MV-4-11 (cell line): ENCODE measurements at places on chromosomes 6 and 20.

- no peak for DNase-seq
These were observed 297.9 kb downstream of the CD83 start for GRCh38 chr6:14415452-14415851.

DNA sequence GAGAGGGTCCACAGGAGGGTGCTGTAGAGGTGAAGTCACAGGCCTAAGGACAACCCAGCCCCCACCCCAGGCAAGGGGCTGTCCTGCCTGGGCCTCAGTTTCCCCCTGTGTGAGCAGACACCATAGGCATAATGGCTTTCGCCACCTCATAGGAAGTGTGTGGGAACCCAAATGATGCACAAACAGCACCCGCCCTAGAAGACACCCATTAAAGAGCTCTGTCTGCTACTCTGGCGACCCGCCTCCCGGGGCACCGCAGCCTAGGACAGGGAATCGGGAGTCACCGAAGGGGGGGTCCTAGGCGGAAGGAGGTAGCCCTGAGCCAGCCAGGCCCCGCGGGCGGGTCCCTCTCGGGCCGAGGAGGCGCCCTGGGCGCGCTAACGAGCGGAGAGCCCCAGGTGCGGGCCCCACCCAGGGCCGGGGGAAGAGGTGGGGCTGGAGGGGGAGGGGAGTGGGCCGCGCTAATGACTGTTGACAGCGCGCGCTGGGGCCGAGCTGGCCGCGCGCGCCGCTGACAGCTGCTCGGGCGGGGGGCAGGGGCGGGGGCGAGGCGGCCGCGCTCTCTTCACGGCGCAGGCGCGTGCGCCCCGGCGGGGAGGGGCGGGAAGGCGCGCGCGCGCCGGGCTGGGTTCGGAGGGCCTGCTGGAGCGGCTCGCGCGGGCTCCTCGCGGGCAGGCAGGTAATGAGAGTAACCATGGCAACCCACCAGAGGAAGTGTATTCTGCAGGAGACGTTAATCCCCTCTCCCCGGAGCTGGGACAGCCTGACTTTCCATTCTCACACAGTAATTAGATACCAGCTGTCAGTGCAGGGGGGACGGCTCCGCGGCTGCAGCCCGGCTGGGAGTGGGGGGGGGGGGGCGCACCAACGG lies 48.9 kb downstream of the NOL4L start:
- no peak for DNase-seq

DNA sequence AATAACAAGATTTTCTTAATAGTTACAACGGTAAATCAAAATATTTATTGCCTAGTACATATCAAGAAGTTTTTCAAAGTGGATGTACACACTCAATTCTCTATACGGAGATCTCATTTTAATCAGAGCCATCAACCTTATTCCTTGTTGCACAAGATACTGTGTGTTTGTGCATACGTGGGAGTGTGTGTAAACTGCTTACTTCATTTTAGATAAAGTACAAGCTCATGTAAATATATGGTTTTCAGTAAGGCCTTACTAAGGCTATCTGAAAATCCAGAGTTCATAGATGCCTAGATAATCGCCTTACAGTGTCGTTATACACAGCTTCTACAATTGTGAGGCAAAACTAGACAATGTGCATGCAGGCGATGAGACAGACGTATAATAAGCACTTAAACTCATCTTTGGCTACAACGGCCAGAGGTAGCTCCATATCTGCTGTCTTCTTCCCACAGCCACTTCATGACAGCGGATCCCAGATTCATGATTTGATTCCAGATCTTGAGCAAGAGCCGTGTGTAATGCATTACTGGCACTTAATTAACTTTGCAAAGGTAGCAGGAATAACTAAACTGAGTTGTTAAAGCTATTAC lies 2.5 kb downstream of the PERP start:
- DNase-seq = no peak

DNA sequence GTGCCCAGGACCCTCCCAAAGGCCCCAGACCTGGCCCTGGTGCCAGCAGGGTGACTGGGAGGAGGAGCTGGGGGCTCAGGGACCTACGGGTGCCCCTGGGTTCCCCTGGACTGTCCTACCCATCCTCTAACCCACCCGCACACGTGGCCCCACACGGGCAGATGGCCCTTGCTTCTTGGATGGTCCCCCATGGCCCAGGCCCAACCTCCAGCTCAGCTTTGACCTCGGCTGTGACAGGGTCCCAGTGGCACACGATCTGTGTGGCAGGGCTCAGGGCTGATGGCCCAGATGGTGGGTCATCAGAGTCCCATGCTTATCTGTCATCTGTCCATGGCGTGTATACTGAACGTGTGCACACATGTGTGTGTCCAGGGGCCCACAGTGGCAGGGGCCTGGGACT lies 4.0 kb downstream of the NTSR1 start:
- no peak for DNase-seq

DNA sequence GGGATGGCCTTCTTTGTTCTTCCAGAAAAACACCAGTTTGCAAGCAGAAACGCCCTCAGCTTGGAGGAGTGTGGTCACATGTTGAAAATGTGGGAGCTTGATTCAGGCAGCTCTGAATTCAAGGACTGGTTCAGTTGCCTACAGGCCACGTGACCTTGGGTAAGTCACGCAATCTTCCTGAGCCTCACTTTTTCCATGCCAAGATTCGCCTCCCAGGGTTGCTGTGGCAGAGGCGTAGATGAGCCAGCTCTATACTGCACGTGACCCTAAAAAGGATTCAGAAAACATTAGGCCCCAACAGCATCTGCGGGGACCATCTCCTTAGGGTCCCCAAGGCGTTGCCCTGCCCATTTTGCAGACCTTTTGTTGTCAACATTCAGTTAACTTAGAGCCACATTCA lies 112.0 kb upstream of the SNX9 start:
- DNase-seq = no peak

DNA sequence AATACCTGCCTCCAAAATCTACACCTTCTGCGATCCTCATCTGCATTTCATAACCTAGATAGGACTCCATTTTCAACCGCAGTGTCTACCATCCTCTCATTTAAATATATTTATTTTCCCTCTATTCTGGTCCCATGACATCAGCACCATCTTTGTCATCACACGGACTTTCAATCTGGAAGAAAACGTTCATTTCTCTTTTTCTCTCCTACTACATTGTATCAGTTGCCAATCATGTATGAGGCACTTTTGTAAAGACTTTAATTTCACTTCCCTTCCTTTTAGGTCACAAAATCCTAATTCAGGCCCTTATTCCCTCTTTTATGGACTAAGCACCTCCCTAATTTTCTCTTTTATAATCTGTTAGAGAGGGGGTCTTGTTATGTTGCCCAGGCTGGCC lies 89.6 kb downstream of the PHACTR1 start:
- no peak for DNase-seq

- peak; percentile 12 for DNase-seq
These were observed 123.0 kb downstream of the CD83 start for GRCh38 chr6:14240411-14241166.

DNA sequence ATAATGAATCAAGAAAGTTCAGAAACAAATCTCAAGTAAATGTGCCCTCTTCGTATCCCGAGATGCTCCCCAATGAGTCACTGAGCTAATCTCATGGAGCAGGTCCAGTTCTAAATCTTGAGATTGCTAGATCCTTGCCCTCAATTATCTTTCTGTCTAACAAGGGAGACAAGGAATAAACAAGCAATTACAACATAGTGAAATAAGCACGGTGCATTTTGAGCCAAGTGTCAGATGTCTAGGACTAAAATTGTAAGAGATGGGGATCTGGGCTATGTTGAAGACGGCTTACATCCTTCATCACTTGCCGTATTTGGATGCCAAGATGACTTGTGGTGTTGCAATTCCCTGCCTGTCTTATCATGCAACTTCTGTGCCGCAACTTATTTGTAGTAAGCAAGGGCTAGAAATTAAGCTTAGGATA lies 56.5 kb upstream of the ADGRF1 start:
- DNase-seq = peak; percentile 15

DNA sequence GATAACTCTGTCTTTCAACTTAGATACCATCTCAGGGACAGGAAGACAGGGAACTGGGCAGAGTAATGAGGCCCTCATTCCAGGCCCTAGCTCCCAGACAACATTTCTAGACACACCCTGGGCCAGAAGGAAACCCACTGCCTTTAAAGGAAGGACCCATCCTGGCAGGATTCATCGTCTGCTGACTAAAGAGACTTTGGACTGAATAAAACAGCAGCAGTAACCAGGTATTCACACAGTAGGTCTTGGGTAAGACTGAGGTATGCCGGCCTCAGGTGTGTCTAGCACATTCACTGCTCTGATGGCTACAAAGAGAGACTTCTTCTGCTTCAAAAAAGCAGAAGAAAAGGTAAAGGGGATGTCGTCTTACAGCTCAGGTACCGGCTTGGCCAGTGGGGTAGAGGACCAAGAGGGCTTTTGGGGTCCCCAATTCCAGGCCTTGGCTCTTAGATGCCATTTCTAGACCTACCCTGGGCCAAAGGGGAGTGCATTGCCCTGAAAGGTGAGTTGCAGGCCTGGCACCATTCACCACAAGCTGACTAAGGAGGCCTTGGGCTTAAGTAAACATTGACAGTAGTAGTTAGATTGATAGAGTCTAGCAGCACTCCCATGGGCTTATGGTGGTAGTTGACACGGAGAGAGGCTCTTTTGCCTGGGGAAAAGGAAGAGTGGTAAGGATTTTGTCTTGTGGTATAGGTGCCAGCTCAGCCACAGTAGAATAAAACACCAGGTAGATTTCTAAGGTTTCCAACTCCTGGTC lies 13.4 kb downstream of the SNX14 start:
- no peak for DNase-seq

DNA sequence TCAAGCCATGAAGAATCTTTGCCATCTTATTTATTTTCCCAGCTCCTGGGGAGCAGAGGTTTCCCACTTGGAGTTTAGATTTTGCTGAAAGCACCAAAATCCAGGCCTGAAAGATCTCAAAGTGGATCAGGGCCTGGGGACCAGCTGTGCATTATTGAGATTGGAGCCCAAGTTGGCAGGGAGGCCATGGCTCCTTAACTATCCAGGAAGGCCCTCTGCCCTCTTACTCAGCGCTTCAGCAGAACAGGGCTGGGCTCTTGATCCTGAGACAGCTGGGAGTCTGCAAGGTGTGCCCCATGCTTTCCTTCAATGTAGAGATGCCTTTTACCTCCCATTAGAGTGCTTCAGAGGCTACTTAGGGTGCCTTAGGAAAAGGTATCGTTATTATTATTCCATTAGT lies 24.6 kb downstream of the FOXO3 start:
- DNase-seq = no peak

GRCh38 chr6:13229205-13230085 lies 98.9 kb downstream of the TBC1D7 start:
- DNase-seq = no peak

GRCh38 chr6:117536317-117536716 lies 53.8 kb downstream of the DCBLD1 start:
- no peak for DNase-seq

- DNase-seq = no peak
These were observed 1.6 kb upstream of the UCKL1 start for GRCh38 chr20:63957690-63958441.

- DNase-seq = no peak
These were observed 45.9 kb upstream of the SCGN start for GRCh38 chr6:25606151-25606550.

GRCh38 chr6:36933102-36933501 lies 21.4 kb upstream of the PI16 start:
- DNase-seq = no peak

DNA sequence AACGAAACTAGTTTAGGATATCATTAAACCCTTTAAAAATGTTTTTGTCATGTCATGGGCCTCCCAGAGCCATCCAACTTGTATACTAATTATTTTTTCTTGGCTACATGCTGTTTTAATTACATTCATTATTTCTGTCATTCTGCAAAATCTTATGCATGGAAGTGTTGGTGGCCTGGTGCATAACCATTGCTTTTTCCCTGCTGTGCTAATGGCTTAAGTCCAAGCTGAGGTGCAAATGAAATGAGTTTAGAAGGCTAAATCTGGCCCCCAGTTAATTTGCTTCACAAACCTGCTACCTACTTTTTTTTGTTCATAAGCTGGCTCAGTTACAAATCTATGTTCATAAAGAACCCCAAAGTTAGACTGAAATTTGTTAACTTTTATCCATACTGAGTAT lies 1249.9 kb downstream of the EPHA7 start:
- no peak for DNase-seq

DNA sequence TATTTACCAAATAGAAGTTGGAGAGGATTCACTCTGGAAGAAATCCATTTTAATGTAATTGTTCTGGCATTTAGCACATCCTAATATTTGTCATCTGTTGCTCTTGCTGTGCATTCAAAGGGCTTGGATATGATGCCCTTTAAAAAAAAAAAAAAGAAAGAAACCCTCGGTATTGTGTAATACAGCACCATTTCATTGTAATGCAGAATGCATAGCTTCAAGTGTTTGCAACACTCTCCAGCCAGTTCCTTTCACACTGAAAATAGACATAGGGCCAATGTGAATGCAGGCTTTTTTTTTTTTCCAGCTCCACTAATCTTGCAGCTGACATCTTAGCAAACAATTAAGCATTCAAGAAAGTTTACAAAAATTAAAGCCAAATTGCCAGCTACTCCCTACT lies 197.4 kb upstream of the POU3F2 start:
- peak; percentile 35 for DNase-seq

DNA sequence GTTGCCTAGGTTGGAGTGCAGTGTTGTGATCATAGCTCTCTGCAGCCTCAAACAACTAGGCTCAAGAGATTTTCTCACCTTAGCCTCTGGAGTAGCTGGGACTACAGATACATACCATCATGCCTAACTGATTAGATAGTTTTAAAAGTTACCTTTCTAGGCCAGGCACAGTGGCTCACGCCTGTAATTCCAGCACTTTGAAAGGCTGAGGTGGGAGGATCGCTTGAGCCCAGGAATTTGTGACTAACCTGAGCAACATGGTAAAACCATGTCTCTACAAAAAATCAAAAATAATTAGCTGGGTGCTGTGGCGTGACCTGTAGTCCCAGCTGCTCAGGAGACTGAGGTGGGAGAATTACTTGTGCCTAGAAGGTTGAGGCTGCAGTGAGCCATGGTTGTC lies 41.2 kb downstream of the SLC17A5 start:
- DNase-seq = no peak

- DNase-seq = peak; percentile 32
These were observed 98.1 kb downstream of the SLC24A3 start for GRCh38 chr20:19310541-19310940.

DNA sequence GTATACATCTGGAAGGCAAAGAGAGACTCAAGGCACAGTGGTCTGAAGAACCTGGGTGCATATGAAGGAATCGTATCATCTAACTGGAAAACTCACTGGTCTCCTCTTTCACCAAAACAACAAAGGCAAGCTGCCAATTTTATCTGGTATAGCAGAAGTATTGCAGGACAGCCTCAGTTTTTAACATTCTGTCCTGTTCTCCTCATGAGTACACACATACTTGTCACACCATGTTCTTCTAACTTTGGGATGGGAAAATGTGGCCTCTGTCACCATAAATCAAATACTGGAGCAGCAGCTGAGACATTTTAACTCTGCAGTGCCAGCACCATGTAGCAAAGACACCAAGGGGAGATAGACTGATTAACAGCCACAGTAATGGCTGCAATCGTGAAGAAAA lies 199.1 kb upstream of the CNR1 start:
- no peak for DNase-seq
